Stomach (tissue), 19 donors: ENCODE measurements at places on chromosomes 1 and 21. TPM values are rescaled to one million over a fixed set of nuclear protein-coding genes. Genes with fewer than 3 reads are reported as not detected.
A peak's percentile ranks its signal among the peaks of the same experiment; 100 is the strongest.

DNA sequence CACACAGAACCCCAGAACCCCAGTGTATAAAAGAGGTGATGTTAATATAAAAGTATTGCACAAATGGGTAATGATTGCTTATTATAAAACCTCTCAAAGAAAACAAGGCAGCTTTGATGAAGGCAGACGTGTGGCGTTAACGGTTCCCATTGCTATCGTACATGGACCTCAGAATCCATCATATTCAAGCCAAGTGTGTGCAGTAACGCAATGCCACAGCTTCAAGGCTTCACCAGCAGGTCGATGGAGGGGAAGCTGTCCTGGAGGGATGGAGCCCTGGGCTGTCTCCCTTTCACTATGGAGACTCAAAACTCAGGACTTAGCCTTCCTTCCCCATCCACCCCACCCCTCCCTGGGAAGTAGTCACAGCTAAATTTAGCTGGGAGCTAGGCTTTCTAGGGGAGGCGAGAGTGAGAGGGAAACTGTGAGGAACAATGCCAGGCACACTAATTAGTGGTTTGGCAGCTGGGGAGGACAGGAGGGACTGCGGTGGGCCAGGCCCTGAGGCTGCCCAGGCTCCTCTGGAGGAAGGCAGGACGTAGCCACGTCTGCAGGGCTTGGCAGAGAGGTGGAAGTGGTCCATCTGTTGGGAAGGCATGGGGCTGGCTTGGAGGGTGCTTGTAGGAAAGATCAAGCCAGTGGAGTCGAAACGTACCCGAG lies 121.2 kb downstream of the HMGB4 start:
- DNase-seq: no peak

DNA sequence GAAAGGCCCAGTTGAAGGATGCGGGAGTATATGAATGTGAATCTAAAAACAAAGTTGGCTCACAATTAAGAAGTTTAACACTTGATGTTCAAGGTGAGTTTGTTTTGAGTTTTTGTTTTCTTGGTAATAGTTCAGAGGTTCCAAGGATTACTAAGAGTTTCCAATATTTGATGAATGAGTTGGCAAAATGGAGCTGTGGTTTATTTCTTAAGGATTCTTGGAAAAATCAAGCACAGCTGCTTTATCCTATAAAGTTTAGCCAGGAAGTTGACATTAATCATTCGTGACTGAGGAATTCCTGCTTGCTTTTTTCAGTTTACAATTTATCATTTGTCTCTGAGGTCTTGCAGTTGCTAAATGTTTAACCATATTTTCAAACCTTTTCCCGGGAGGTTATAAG lies 15.1 kb downstream of the VCAM1 start:
- DNase-seq: peak; percentile 79

GRCh38 chr1:11978301-11978700 lies 1.9 kb upstream of the MFN2 start:
- no peak for DNase-seq

- DNase-seq: no peak
Measured at GRCh38 chr1:36696261-36696940, 213.7 kb upstream of the CSF3R start.

- DNase-seq: peak; percentile 81
Measured at GRCh38 chr1:233790662-233791371, 113.7 kb upstream of the SLC35F3 start.

DNA sequence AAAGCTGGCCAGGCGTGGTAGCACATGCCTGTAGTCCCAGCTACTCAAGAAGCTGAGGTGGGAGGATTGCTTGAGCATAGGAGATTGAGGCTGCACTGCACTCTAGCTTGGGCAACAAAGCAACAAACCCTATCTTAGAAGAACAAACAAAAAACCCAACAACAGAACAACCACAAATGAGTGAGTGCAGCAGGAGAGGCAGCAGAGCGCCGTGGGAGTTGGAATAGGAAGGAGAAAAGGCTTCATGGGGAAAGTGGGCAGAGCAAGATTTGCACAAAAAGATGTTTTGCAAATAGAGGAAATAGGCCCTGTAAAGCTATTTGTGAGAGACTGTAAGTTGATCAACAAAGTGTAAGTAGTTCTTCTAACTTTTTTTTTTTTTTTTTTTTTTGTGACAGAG lies 19.6 kb downstream of the SMAP2 start:
- no peak for DNase-seq

GRCh38 chr1:70462611-70463010 lies 51.5 kb downstream of the CTH start:
- DNase-seq: no peak

DNA sequence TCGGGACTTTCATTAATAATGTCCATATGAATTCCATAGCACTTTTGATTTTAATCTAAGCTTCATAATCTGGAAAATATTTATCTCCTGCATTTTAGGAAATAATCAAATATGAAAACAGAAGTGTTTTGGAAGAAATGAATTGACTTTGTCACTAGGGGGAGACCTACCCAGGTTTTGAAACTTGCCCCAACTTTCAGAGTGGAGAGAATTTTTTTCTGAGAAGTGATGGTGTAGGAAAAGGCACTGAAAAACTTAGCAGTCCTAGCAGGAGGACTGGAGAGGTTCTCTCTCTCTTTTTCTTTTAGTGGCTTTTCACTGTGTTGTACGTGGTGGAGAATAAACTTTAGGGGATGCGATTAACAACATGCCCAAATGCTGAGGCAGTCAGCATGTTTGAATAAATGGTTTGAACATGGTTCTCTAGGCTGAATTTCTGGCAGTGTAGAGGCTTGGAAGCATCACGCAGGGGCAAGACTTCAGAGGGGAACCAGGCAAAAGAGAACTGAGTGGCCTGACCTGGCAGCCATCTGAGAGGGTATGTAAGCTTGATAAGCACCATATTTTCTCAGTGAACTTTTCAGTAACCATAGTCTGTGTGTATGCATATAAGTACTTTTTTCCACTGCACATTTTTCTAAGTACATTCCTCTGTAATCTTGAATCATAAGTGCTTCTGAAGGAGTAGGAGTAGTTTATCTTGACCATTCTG lies 68.3 kb upstream of the NEK7 start:
- no peak for DNase-seq

DNA sequence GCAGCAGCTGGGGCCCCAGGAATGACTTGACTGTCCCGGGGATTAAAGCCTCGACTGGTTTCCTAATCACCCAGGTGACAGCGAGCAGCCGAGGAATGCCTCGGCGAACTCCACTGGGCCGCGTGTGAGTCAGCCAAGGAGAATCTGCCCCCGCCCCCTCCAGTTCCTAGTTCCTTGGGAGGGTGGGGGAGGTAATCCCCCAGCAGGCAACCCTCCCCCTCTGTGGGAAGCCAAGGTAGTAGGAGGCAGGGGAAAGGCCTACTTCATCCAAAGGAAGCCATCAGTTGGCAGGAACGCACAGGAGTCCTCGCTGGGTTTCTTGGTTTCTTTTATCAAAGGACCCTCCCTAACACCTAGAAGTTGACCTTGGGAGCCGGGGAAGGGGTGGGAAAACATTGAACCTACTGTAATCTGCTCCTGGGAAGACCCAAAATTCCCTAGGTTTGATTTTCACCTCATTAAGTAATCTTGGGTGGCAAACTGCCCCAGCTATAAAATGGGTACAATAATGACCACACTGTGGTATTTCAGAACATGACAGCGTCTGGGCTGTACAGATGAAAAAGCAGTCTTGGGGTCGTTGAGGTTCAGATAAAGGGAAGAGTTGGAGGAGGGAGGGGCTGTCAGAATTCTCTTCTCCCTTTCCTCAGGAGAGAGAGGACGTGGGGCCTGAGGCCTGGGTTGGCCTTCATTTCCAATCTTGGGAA lies 1.4 kb downstream of the TENT5B start:
- peak; percentile 58 for DNase-seq

DNA sequence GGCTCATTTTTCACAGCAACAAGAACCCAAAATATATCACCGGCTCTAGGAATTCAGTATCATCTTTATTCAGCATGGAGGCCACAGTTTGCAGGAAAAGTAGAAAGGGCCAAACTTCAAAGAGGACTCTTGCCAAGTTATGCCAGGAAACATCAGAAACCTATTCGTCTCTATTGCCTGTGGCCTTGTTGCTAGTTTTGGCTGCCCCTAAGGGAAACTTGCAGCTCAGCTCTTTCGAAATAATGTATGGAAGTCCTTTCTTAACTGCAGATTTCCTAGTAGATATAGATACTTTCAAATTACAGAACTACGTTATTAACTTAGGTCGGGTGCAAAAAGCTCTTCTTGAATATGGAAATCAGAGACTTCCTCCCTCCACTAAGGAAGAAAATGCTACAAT lies 4.2 kb upstream of the NENF start:
- no peak for DNase-seq

GRCh38 chr1:53138991-53139884 lies 3.2 kb downstream of the SLC1A7 start:
- DNase-seq: no peak

The PADI1 gene
- not detected for total RNA-seq

The CRYBG2 gene
- total RNA-seq: 2.3 TPM
